ENCODE measurements at places on chromosomes 4 and X.

- DNase-seq = peak; percentile 29
Measured at GRCh38 chrX:101191217-101191750, 28.3 kb upstream of the DRP2 start.

DNA sequence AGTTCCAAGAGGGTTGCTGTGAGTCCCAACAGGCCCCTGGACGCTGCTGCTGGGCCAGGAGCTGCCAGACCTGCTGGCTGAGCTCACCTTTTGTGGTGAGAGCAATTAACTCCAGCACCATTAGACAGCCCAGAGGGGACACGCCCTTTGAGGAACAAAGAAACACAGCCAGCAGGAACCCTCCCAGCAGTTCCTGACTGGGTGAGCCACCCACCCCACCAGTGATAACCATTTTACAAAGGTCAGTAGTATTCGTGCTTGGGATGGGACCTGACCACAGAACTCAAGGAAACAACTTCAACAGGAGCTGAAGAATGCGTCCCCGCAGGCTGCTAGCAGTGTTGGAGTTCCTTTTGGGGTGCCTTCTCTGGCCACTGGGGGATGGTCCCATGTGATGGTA, 38.8 kb upstream of the AFAP1 start:
- peak; percentile 60 for DNase-seq

DNA sequence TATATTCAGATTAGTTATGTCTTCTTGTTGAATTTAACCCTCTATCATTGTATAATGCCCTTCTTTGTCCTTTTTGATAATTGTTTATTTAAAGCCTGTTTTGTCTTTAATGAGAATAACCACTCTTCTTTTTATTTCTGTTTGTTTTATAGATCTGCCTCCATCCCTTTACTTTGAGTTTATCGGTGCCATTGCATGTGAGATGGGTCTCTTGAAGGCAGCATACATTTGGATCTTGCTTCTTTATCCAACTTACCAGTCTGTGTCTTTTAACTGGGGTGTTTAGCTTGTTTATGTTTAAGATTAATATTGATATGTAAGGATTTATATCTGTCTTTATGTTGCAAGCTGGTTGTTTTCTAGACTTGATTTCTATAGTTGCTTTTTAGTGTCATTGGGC, 115.8 kb downstream of the RTL3 start:
- DNase-seq = no peak

- peak; percentile 69 for DNase-seq
Measured at GRCh38 chrX:129726307-129727111, 12.3 kb upstream of the XPNPEP2 start.

DNA sequence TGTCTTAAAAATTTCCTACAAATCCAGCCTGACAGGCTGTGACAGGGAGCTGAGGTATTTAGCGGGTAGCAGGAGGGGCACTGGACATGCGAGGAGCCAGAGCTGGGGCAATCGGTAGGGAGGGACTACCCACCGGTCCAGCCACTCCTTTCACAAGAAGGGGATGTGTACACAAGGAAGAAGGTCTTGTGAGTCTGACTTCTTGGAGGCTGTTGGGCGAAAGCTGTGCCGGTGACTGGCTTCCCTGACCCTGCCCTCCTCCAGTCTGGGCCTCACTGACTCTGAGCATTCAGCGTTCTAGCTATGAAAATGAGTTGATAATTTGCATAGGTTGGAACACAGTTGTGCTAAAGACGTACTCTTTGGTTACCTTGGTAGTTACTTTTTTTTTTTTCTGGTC, 12.7 kb upstream of the CXCL8 start:
- DNase-seq = no peak

- peak; percentile 97 for DNase-seq
Measured at GRCh38 chr4:13907255-13907751, 279.8 kb upstream of the BOD1L1 start.

- no peak for DNase-seq
Measured at GRCh38 chr4:111701102-111701501, 444.2 kb upstream of the FAM241A start.

DNA sequence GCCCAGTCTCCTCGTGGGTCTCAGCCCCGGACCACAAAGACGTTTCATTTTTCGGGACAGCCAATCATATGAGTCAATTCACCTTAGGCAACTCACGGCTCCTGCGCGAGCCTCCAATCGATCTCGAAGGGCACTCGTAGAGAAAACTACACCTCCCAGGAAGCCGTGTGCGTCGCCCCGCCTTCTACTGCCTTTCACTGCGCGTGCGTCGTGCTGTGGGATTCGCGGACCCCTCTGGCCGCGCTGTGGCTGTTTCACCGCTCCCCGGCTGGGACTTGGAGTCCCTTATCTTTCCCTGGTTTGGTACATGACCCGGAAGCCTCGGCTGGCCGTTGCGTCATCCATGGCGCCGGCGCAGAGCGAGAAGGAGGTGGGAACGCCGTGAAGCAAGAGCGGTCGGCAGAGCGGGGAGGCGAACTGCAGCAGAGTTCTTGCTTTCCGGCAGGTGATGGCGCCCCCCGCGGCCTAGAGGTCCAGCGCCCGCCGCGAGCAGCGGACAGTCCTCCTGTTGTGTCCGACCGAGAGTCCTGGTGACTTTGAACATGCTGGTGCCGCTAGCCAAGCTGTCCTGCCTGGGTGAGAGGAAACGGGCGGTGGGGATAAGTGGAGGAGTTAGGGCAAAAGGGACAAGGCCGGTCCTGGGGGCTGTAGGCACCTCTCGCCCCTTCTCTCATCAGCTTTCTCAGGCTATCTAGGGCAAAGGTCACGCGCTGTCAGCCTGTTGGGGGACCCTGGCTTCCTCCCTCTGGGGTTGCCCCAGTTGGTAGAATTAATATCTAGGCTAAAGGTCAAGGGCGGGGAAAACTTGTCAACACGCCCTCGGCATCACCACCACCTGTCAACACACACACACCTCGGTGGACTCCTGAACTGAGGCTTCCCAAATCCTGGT, at the start of gene ETFDH:
Gene ETFDH, plus strand, starts transcription at position 382 of the 892 bp plus-strand sequence. Its CDS starts 161 bp downstream, at position 543.
- DNase-seq = peak; percentile 100

DNA sequence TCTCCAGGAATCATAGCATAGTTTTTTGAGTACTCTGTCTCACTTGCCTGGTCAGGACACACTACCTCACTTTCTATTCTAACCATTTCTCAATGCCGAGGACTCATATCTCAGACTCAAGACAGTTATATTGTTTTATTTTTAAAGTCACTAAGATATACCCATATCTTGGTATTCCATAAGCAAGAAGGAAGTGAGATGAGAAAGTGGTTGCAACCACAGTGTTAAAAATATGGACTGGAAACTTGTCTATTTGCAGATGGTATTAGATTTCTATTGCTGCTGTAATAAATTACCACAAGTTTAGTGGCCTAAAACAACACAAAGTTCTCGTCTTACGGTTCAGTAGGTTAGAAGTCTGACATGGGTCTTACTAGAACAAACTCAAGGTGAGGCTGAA, 344.8 kb upstream of the MAGEB2 start:
- DNase-seq = no peak

- DNase-seq = no peak
Measured at GRCh38 chr4:182276210-182277109, 33.3 kb downstream of the TENM3 start.

GRCh38 chr4:124948976-124949597, 236.6 kb upstream of the ANKRD50 start:
- DNase-seq = peak; percentile 90

Data from fibroblast of lung (primary cell).